ENCODE measurements at places on chromosomes 7 and 10. TPM values are rescaled to one million over a fixed set of nuclear protein-coding genes. Genes with fewer than 3 reads are reported as not detected.

GIMAP5 gene
- 42.8 TPM for total RNA-seq

GPR15LG gene
- not detected for total RNA-seq

ZNF485 gene
- 2.6 TPM for total RNA-seq

CNPY1 gene
- not detected for total RNA-seq

PDLIM1 gene
- total RNA-seq, result 43.1 TPM

PKD1L1 gene
- 0.90 TPM for total RNA-seq

CHAT gene
- not detected for total RNA-seq

CCL24 gene
- total RNA-seq, result 0.28 TPM

CALY gene
- total RNA-seq, result not detected

HKDC1 gene
- 0.19 TPM for total RNA-seq

DPCD gene
- 55.0 TPM for total RNA-seq

FBXO24 gene
- 0.09 TPM for total RNA-seq

DGKB gene
- total RNA-seq, result not detected

PON1 gene
- total RNA-seq, result not detected

FAM24B gene
- total RNA-seq, result 9.7 TPM

CTNNA3 gene
- not detected for total RNA-seq

GPR26 gene
- not detected for total RNA-seq

PRSS37 gene
- not detected for total RNA-seq

SPOCK2 gene
- 0.28 TPM for total RNA-seq

AGMO gene
- not detected for total RNA-seq

BTBD16 gene
- 0.09 TPM for total RNA-seq

OR2A25 gene
- not detected for total RNA-seq

FAM13C gene
- 0.66 TPM for total RNA-seq

SLC26A5 gene
- total RNA-seq, result not detected

NACAD gene
- total RNA-seq, result 0.18 TPM

ITGA8 gene
- under 0.01 TPM for total RNA-seq

PGAM2 gene
- total RNA-seq, result not detected

ERVW-1 gene
- total RNA-seq, result not detected

KNDC1 gene
- total RNA-seq, result under 0.01 TPM

POU6F2 gene
- total RNA-seq, result not detected

CYP3A7 gene
- total RNA-seq, result not detected

VAX1 gene
- total RNA-seq, result not detected

TRIP6 gene
- 64.1 TPM for total RNA-seq

HOXA9 gene
- total RNA-seq, result 0.81 TPM

KCNIP2 gene
- 0.27 TPM for total RNA-seq

MYPN gene
- under 0.01 TPM for total RNA-seq

NEUROG3 gene
- total RNA-seq, result not detected

VPS37D gene
- 4.0 TPM for total RNA-seq

STEAP1 gene
- total RNA-seq, result 8.5 TPM

ARHGAP22 gene
- total RNA-seq, result 72.1 TPM

CALML5 gene
- total RNA-seq, result not detected

SLC39A12 gene
- total RNA-seq, result under 0.01 TPM

FOXI2 gene
- total RNA-seq, result not detected

ENTPD7 gene
- 19.2 TPM for total RNA-seq

CDK14 gene
- total RNA-seq, result 24.1 TPM

ZNRF2 gene
- 5.5 TPM for total RNA-seq

Measured in endothelial cell of coronary artery (primary cell).